ENCODE measurements at places on chromosomes 1 and 21.

- DNase-seq, result no peak
These were observed 82.8 kb downstream of the DISP1 start for GRCh38 chr1:222897527-222898190.

GRCh38 chr1:164504749-164505148, 54.2 kb upstream of the PBX1 start:
- no peak for DNase-seq

DNA sequence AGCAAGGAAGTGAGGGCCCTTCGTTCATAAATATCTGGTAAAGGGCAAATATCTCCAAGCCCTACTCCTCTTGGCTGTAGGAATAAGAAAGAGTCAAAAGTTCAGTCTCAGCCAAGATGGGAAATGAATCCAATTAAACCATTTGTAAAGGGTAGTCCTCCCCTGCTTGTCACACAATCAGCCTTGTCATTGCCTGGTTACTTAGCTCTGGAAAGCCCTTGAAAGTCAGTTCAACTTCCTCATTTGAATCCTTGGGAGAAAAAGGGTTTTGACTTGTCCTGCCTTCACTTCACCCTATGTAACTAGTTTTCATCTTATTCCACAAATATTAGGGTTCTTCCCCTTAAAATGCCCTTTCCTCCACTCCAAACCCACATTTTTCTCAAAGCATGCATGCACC, 100.0 kb downstream of the ELAVL4 start:
- no peak for DNase-seq

DNA sequence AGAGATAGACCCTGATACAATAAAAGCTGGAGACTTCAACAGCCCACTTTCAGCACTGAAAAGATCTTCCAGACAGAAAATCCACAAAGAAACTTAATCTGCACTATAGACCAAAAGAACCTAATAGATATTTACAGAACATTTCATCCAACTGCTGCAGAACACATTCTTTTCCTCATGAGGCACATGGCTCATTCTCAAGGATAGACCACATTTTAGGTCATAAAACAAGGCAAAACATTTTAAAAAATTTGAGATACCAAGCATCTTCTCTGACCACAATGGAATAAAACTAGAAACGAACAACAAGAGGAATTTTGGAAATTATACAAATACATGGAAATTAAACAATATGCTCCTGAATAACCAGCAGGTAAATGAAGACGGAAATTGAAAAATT, 15.0 kb upstream of the IL20 start:
- DNase-seq, result no peak

- DNase-seq, result no peak
These were observed 149.8 kb downstream of the PTPRC start for GRCh38 chr1:198788561-198789064.

- no peak for DNase-seq
These were observed 43.0 kb downstream of the PLXNA2 start for GRCh38 chr1:208201229-208201628.

- DNase-seq, result no peak
These were observed 174.9 kb downstream of the ETS2 start for GRCh38 chr21:38980416-38981313.

DNA sequence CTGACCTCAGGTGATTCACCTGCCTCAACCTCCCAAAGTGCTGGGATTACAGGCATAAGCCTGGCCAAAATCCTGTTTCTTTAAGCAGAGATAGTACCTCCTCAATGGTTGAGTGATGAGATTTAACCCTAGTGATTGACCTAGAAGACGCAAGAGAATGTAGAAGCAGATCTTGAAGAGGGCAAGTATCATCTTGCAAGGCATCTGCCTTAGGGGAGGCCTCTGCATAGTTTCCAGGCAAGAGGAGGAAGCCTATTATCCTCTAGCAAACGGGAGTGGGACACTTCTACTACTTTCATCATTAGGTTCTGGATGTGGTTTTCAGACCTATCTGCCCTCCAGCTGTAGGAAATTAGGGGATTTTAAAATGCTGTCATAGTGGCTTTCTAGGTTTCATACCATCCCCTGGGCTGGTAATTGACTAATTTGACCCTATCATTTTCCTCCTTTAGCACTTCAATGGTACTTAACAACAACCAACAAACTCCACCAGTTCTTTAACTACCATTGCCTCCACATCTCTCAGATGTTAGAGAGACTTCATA, 10.0 kb upstream of the TRIM62 start:
- DNase-seq, result no peak

- DNase-seq, result no peak
These were observed 749 bp upstream of the PEX11B start for GRCh38 chr1:145918992-145919939.

DNA sequence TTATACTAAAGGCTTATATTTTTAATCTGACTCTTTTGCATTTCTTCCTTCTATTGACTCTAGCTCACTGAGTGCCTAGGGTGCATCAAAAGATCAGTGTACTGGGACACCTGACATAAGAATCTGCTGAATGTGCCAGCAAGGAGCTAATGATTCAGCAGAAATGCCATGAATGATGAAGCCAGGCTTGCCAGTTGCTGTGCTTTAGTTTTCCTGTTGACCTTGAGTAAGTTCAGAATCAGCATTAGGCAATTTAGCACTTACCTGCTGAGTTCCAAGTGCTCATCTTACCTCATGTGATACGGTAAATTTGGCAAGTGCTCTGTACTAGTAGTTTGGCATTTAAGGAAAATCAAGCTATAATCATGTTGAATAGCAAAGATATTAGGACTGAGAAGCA, 523.2 kb upstream of the B3GALT2 start:
- DNase-seq, result no peak

- DNase-seq, result no peak
These were observed 8.1 kb downstream of the SNX7 start for GRCh38 chr1:98669355-98670296.

DNA sequence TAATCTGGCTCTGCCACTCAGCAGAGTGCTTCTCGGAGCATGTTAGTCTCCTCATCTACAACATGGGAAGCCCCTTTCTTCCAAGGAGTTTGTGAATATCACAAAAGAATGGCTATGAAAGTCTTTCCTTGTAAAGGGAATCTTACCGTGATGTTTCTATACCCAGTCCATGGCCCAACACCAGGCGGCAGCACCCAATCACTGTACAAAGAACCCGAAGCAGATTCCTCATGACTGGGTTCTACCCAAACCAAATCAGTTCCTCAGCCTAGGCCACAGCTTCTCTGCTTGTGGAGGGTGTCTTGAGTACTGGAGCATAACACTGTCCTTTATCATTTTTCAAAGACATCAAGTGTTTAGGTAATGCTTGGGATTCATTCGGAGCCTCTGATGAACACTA, 16.6 kb upstream of the SLFNL1 start:
- no peak for DNase-seq

GRCh38 chr1:226332947-226333346, 24.0 kb upstream of the LIN9 start:
- DNase-seq, result no peak

- DNase-seq, result no peak
These were observed 178.0 kb downstream of the ZNF281 start for GRCh38 chr1:200231787-200232231.

DNA sequence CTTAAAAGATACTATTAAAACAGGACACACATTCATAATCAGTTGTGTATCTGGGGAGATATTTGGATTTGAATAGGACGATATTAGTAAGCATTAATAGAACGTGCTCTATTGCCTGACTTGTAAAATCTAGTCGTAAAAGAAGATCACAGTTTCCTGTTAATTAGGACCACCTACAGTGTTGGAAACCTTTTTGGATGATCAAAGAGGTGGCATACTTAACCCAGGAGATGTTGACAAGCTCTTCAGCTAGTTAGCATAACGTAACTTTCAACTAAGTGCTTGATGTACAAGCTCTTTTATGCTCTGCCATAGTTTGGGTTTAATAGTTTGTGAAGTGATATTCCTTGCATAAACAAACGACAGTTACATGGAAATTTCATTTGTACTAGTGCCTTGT, 293.3 kb upstream of the NR5A2 start:
- DNase-seq, result no peak

GRCh38 chr1:210061992-210062391, 124.0 kb downstream of the SYT14 start:
- DNase-seq, result no peak

- DNase-seq, result no peak
These were observed 342.0 kb downstream of the VAV3 start for GRCh38 chr1:107622966-107623365.

- no peak for DNase-seq
These were observed 267.0 kb downstream of the DNM3 start for GRCh38 chr1:172108161-172108893.

DNA sequence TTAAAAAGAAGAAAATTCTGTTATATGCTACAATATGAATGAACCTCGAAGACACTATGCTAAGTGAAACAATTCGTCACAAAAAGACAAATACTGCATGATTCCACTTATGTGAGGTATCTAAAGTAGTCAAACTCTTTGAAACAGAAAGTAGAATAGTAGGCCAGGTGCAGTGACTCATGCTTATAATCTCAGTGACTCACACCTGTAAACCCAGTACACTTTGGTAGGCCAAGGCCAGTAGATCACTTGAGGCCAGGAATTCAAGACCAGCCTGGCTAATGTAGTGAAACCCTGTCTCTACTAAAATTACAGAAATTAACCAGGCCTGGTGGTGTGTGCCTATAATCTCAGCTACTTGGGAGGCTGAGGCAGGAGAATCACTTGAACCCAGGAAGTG, 25.7 kb downstream of the EPHA10 start:
- DNase-seq, result no peak

DNA sequence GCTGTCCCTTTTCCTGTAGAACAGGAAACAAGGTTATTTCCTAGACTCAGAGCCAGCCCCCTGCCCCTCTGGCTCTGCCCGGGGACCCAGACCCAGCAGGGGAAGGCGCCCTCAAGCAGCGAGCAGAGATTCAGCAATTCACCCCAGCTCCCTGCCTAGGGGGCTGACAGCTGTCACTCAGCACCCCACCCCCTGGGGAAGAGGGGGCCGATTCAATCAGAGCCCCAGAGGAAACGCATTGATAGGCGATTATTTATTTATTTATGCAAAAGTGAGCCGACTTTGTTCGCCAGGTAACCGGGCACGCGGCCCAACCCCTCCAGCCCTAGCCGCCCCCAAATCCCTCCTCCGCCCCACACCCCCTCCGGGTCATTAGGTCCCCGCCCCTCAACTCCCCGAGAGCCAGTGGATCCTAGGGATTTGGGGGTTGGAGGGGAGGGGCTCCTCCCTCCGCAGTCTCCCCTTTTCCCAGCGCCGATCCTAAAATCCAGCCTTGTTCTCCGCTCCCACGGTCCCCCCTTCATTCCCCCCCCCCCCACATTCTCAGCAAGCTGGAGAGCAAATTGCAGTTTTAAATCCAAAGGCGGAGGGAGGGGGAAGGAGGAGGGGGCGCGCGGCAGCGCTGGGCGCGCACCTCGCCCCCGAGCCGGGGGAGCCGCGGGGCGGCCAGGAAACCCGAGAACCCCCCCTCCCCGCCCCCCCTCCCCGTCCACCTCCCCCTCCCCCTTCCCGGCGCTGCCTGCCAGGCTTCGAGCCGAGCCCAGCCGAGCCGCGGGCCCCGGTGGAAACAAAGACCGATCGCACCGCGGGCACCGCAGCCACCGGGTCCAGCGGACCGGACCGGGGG, 1.3 kb downstream of the AHDC1 start:
- DNase-seq, result peak; percentile 60

DNA sequence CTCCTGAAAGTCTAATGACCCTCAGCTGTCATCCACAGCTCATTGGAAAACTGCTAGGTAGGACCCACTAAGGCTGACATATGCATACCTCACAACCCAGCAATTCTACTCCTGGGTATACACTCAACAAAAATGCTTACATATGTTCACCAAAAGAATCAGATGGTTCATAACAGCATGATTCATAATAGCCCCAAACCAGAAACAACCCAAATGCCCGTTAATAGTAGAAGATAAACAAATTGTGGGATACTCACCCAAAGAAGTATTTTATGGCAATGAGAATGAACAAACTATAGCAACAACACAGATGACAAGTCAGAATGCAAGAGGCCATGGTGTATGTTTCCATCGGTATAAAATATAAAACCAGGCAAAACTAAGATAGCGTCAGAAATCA, 124.6 kb downstream of the HLCS start:
- no peak for DNase-seq

DNA sequence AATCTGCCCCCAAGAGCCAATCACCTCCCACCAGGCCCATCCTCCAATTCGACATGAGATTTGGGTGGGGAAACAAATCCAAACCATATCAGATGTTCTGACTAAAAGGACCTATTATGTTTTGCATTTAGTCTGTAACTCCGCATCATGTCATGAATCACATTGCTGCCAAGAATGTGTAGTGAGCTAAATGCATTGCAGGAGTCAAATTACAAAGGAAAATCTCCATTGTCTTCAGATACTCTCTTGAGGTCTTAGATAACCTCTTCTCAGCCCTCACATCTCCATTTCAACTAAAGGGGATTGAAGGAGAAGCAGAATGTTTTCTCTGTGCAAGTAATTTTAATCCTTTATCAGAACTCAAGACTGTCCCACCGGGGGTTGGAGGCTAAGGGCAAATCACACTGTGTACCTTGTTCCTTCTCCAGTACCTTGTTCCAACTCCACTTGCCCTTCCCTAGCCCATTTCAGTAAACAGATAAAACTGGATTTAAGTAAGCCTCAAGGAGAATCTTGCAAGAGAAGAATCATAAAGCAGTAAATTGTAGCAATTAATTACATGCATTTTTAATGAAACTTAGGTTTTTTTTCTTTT, 34.1 kb downstream of the EXTL2 start:
- DNase-seq, result no peak

DNA sequence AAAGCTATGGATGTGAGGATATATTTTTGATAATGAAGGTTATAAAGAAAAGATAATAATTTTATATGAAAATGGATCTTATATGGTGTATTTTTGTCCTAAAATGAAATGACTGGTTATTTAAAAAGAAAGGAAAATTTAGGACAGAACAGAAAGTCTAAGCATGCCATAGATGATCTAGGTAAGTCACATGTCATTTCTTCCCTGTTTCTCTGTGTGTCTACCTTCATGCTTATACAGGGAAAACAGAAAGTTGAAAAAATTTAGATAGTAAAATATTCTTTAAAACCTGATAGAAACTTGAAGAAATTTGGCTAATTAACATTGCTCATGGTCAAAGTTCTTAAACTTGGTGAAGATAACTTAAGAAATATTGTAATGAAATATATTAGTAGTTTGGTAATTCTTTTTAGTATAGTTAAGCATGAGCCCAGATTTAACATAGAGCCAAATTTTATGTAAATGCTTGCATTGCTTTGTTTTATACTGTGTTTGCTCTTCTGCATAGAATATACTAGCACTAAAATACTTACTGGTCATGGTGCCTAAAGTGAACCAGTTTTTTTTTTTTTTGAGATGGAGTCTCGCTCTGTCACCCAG, 12.4 kb upstream of the GBP4 start:
- no peak for DNase-seq

GRCh38 chr1:69498711-69499110, 69.0 kb upstream of the LRRC7 start:
- no peak for DNase-seq

GRCh38 chr1:26602378-26602959, 72.9 kb downstream of the RPS6KA1 start:
- no peak for DNase-seq

- DNase-seq, result no peak
These were observed 24.2 kb upstream of the SYDE2 start for GRCh38 chr1:85224734-85225623.

- no peak for DNase-seq
These were observed 291.5 kb upstream of the VAMP3 start for GRCh38 chr1:7479571-7479970.
